ENCODE measurements at places on chromosomes 13 and 19.

GRCh38 chr19:5109560-5109959, 140.6 kb downstream of the KDM4B start:
- DNase-seq, result no peak

DNA sequence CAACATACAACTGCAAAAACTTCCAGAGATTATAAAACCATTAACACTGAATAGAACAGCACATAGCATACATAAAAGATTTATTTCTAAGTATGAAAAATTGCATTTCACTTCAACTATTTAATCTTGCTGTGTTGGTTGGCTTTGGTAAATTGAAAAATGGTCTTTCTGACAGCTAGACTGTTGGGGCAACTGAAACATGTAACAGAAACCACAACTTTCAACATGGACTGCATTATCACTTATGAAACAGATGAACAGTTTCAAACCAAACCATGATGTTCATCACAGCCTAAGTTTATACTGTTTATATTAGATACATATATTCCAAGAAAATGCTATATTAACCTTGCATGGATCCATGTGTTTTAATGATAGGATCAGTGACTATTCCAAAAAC, 324.1 kb upstream of the PCDH9 start:
- DNase-seq, result no peak

DNA sequence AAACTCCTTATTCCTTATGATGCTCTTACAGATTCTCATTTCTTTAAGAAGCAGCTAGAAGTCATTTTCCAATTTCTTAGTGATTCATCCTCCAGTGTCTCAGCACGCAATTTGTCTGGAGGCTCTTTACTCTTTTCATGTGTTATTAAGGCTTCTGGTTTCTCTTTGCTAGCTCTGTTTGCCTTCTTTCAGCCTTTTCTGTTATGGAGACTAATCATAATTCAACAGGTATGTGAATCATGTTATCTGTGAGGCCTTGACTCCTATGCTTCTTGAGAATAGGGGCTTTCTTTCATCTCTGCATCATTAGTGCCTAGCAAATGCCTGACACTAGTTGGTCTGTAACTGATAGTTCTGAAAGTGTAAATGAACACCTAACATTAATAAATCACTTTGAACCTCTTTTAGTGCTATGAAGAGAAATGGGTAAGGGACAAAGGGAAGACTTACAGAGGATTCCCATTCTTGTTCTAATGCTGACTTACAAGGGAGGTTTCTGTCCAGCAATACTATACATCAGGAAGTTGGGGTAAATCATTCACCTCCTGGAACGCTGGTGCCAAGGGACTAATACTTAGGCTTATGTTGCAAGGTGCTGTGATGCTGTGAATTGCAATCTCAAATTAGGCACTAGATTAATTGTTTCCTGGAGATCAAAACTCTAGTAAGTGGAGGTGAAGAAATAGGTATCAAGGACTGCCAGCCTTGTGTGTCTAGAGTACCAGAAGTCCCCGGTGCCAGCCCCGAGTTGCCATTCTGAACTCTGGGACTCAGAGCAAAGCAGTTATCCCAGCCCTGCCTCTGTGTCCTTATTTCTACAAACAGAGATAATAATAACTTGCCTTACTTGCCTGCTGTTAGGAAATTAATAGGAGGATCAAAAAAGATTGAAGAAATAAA, 265.6 kb downstream of the DCLK1 start:
- DNase-seq, result no peak

DNA sequence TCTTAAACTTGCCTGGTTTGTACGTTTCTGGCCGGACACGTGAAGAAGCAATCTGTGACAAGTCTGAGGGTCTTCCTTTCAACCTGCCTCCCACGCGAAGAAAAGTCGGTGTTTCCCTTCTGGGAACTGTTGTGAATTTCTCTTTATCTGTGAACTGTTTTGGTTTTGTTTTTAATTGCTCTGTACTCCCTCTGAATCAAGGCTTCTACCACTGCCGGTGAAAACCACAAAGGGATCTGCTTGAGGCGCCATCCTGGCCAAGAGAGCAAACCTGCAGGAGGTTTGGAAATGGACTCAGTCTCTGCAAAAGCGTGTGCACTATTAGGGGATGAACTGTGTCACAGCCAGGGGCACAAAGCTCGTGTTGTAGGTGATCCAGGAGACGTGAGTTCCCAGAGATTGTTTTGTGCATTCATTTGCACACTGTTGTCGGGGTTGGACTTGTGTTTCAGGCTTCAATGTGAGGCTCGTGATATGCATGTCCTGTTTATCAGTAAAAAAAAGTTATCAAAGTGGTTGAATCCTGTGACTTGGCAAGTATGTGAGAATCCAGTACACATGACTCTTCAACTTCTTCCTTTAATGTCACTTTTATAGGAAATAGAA, 9.7 kb downstream of the SIGLEC8 start:
- DNase-seq, result no peak

- no peak for DNase-seq
These were observed 418 bp downstream of the ZNF444 start for GRCh38 chr19:56141417-56141993.

DNA sequence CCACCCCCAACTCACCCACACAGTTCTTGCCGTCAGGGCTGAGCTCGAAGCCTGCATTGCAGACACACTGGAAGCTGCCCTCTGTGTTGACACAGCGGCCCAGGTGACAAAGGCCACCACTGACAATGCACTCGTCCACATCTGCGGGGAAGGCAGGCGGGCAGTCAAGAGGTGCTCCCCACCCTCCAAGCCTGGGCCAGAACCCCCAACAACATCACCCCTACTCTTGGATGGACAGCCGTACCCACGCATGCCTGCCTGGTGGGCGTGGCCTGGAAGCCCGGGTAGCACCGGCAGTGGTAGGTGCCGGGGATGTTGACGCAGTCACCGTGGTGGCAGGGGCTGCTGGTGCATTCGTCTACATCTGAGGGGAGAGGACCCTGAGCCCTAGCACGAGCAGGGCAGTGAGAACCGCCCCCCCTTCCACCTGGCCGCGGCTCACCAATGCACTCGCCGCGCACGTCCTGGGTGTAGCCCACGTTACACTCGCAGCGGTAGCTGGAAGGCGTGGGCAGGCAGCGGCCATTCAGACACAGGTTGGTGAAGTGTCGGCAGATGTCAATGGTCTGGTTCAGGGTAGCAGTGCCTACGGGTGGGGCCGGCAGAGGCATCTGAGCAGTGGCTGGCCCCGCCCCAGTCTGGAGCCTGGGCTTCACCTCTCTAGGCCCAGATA, 13.3 kb downstream of the FBN3 start:
- no peak for DNase-seq

GRCh38 chr13:26011208-26011573, 40.6 kb downstream of the SHISA2 start:
- no peak for DNase-seq

DNA sequence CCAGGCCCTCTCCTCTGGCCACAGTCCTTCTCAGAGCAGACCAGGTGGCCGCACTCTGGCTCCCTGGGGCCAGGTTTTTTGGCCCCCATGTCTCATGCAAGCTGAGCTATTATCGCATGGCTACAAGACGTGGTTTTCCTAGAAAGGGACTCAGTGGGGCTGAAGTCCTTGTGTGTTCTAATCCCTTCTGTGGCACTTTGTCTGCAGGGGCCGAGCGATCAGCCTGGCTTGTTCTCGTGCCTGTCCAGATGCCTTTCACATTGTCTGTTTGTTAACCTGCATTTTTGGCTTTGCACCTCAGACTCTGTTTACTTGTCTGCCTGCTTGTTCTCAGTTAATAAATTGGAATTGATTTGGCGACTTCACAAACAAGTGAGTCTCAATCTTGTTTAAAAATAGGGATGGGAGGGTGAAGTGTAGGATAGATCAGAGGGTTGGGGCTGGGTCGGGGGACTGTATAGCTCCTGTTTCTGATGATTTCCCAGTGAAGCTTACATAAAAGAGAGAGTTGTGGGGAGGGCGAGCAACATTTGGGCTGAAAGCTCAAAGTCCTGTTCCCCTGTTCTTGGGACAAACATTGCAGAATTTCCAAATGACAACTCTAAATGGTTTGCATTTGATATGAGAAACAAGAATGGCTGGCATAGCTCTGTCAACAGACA, 440.4 kb downstream of the COG6 start:
- DNase-seq, result no peak

GRCh38 chr19:38736413-38737280, 7.6 kb downstream of the CAPN12 start:
- peak; percentile 53 for DNase-seq

GRCh38 chr13:37456506-37456905, 142.1 kb downstream of the POSTN start:
- no peak for DNase-seq

GRCh38 chr13:109180905-109181425, 551.6 kb downstream of the MYO16 start:
- no peak for DNase-seq

GRCh38 chr13:111281751-111282311, 38.6 kb upstream of the TEX29 start:
- DNase-seq, result no peak

DNA sequence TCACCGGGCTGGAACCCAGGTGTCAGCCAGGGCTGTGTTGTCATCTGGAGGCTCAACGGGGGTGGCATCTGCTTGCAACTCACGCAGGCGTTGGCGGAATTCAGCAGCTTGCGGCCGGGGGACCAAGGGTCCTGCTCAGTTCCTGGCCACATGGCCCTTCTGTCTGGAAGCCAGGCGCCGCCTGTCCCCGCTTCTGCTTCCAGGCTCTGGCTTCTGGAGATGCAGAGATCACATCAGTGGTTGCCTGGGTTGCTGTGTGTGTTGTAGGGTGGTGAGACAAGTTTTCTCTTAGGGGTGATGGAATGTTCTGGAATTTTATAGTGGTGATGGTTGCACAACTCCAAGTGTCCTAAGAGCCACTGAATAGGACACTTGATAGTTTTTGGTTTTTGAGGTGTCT, 5.0 kb downstream of the ADAT3 start:
- no peak for DNase-seq

DNA sequence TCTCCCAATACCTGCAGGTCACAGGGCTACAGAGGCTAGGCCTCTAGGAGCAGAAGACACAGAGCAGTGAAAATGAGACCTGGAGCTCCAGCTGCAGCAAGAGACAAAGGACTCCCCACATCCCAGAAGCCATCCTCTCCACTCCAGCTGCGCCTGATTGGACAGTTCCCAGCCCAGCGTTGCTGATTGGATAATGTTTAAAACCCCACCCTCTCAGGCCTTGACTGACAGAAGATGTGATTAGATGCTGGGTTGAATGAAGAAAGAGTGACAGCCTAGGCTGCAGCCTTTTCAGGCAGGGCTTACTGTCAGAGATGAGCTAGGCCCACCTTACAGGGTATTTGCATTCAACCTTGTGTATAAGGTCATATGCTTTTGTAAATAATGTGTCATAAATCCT, 59.4 kb downstream of the ZNF708 start:
- no peak for DNase-seq

GRCh38 chr19:31718032-31718431, 368.8 kb upstream of the TSHZ3 start:
- DNase-seq, result no peak

- no peak for DNase-seq
These were observed 4.9 kb downstream of the NAPA start for GRCh38 chr19:47509973-47510372.

- DNase-seq, result no peak
These were observed 89.0 kb upstream of the SLC7A1 start for GRCh38 chr13:29684441-29684840.

DNA sequence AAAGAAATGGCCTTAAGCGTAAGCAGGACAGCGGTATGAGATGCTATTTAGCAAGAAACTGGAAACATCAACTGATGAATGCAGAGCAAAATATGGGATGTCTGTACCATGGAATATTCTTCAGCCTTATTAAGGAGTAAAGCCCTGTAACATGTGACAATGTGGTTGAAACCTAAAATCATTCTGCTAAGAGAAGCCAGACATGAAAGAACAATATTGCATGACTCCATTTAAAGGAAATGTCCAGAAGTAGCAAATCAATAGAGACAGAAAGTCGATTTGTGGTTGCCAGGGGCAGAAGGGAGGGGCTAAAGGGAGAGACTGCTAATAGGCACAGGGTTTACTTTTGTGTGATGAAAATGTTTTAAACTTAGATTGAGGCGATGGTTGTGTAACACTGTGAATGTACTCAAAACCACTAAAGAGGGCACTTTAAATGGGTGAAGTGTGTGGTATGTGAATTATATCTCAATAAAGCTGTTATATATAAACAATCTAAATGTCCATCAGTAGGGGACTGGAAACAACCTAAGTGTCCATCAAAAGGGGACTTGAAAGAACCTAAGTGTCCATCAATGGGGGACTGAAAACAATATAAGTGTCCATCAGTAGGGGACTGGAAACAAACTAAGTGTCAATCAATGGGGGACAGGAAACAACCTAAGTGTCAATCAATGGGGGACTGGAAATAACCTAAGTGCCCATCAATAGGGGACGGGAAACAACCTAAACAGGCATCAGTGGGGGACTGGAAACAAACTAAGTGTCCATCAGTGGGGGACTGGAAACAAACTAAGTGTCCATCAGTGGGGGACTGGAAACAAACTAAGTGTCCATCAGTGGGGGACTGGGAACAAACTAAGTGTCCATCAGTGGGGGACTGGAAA, 45.4 kb downstream of the CCL25 start:
- no peak for DNase-seq

DNA sequence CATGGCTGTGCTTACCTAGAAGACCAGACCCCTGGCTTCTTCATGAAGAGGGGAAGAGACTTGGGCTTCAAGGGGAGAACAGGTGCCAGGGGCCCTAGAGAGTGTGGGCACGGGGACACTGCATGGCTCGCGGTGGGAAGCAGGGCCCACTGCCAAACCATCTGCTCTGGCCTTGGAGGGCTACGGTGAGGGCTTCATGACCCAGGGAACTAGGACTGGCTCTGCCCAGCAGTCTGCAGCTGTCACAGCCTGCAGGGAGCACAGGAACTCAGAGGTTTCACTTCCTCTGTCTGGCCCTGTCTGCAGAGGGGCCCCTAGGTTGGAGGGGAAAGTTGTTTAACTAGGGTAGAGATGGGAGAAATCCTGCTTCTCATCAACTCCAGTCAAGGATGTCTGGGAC, 4.3 kb downstream of the ERCC1 start:
- DNase-seq, result no peak

DNA sequence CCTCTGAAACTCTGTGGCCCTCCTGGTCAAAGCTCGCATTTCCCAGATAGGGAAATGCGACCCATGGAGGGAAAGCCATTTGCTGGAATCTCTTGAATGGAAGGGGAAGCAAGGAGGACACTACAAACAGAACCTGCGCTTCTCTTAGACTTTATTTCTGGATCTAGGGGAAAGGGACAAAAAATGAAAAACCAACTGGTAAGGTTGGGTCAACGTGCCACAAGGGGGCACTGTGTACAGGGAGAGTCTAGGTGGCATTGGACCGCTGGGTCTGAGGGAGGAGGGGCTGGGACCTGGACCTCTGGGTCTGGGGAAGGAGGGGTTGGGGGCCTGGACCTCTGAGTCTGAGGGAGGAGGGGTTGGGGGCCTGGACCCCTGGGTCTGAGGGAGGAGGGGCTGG, 5.0 kb downstream of the KLK4 start:
- peak; percentile 22 for DNase-seq

- no peak for DNase-seq
These were observed 729.0 kb downstream of the PCDH9 start for GRCh38 chr13:66501181-66501580.

DNA sequence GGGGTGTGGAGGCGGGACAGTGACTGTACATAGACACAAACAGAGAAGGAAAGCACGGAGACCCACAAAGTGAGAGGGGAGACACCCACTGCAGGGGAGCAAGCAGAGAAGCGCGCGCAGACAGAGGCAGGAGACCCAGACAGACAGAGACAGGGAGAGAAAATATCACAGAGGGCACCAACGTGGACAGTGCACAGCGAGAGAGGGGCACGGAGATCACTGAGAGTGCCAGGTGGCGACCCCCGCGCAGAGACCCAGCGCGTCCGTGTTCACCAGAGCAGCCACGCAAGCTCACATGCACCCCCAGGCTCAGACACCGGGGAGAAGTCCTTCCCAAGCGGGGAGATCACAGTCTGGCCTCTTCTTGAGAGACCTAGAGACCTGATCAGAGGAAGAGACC, 1.4 kb upstream of the CACNG7 start:
- no peak for DNase-seq

All from stimulated activated CD4-positive, alpha-beta T cell treated with anti-CD3 and anti-CD28 coated beads, TNF-alpha, amount 100 ng/mL, for 1 hour (primary cell).